ENCODE measurements at places on chromosomes 12 and 14.
A peak's percentile ranks its signal among the peaks of the same experiment; 100 is the strongest.

- no peak for DNase-seq
Observed at GRCh38 chr14:49703965-49704364, 11.0 kb downstream of the KLHDC1 start.

GRCh38 chr14:22893706-22894105 is 10.7 kb downstream of the REM2 start:
- DNase-seq: no peak

DNA sequence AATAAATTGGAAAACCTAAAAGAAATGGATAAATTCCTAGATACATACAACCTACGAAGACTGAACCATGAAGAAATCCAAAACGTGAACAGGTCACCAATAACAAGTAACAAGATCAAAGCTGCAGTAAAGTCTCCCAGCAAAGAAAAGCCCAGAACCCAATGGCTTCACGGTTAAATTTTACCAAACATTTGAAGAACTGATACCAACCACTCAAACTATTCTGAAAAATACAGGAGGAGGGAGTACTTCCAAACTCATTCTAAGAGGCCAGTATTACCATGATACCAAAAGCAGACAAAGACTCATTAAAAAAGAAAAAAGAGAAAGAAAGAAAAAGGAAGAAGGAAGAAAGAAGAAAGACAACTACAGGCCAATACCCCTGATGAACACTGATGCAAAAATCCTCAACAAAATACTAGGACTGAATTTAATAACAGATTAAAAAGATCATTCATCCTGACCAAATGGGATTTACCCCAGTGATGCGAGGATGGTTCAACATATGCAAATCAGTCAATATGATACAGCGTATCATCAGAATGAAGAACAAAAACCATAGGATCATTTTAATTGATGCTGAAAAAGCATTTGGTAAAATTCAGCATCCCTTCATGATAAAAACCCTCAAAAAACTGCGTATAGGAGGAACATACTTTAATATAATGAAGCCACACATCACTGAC is 26.9 kb upstream of the CCDC88C start:
- no peak for DNase-seq

GRCh38 chr14:106200541-106201315 is 674.3 kb downstream of the TMEM121 start:
- no peak for DNase-seq

GRCh38 chr14:67418401-67419191 is 6.6 kb upstream of the PLEK2 start:
- DNase-seq: peak; percentile 76

DNA sequence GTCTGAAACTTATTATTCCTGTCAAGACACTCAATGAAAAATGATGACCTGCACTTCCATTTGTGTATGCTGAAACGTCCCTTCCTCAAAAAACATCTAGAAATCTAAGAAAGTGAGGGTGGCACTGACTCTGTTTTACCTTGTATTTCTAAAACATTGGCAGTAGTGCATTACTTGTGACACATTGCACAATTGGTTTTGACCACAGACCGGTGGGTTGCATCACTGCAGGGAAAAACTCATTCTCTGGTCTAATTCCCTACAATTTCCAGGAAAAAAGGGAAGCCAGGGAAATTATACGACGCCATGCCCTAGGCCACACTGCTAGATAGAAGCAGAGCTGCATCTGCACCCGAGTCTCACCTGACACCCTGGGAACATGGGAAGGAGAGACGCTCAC is 156.7 kb downstream of the NTF3 start:
- no peak for DNase-seq

GRCh38 chr12:117343296-117343695 is 18.1 kb downstream of the NOS1 start:
- no peak for DNase-seq

- no peak for DNase-seq
Observed at GRCh38 chr12:120861074-120861795, 42.9 kb downstream of the SPPL3 start.

DNA sequence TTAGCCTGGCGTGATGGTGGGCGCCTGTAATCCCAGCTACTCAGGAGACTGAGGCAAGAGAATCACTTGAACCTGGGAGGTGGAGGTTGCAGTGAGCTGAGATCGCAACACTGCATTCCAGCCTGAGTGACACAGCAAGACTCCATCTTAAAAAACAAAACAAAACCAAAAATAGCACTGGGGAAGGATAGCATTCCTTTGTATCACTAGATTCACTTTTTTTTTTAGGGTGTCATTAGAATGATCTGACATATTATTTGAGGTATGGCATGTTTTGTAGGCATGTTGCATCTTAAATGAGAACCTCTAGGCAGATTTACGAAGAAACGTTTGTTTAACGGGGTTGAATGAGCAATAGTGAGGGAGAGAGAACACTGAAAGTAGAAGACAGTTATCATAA is 16.8 kb upstream of the FAR2 start:
- no peak for DNase-seq

DNA sequence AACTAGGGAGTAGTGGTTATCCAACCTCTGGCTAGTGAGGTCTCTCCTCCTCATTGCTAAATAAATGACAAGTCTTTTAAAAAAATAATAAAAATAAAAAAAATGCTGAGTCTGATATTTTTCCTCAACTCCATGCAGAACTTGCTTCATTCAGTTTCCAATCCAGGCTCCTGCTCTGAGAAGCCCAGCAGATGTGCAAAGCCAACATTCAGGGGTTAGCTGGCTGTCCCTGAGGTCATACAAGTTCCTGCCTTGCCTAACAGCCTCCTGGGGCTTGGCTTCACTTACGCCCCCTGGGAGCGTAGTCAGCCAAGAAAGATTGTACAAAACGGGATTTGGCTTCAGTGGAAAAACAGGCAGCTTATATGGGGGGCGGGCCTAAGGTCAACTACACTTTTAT is 23.3 kb downstream of the RTRAF start:
- no peak for DNase-seq

DNA sequence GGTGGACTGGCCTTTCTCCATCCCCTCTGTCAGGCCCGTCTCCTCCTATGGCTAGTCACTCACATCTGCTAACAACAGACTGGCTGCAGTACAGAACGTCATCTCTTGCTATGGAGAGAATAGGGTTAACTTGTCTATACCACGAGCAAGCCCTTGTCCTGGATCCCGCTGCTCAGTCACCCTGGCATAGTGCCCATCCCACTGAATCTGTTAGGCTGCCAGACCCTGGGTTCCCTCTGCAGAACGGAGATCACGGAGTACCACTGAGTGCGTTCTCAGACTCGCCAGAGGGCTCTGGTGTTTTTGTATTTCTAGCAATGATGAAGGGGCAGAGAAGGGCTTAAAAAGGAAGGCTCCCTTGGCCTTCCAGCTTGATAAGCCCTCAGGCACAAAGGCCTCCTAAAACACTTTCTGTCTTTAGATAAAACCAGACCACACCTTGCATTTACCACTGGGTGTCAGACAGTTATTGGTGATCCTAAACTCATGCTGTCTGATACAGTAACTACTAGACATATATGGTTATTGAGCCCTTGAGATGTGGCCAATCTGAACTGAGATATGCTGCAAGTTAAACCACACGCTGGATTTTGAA is 6.3 kb upstream of the NRIP2 start:
- no peak for DNase-seq

- DNase-seq: peak; percentile 72
Observed at GRCh38 chr12:49636979-49637755, 13.8 kb downstream of the PRPF40B start.

DNA sequence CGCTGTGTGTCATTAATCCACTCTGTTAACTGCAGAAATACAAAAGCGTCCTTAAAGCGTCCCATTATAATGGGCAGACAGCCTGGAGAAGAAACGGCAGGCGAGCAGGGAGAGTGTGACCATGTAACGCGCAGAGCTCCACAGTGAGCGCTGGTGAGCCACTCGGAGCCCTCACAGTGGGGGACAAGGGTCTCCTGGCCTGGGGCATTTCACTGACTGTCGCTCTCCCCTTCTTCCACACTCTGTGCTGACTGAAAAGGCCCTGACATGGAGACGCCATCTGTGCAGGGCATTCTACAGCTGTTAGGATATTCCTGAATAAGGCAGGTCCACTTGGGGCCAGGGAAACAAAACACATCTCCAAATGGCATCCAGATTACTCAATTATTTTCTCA is 24.2 kb downstream of the CCDC92 start:
- DNase-seq: no peak

Measured in hepatocyte (in vitro differentiated cells).